ENCODE measurements at places on chromosomes 5 and 9.

GRCh38 chr5:104305602-104306001 lies 743.0 kb upstream of the NUDT12 start:
- no peak for DNase-seq

- DNase-seq = no peak
Observed at GRCh38 chr5:156670615-156671014, 179.5 kb upstream of the PPP1R2B start.

DNA sequence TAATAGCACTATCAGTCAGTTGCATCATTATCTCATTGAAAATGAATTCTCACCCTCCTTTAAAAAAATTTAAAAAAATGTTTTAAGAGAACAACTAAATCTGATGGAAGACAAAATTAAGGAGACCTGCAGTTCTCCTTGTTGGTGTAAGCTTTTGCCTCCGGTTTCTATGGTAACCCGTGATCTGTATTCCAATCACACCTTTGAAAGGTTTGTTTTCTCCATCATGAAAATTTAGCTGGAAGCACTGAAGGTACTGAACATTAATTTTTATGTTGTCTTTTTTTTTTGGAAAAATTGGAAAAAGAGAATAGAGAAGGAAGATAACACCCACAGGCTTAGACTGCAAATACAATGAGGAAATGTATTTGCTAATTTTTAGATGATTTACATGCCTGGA lies 2.5 kb upstream of the BASP1 start:
- DNase-seq = no peak

DNA sequence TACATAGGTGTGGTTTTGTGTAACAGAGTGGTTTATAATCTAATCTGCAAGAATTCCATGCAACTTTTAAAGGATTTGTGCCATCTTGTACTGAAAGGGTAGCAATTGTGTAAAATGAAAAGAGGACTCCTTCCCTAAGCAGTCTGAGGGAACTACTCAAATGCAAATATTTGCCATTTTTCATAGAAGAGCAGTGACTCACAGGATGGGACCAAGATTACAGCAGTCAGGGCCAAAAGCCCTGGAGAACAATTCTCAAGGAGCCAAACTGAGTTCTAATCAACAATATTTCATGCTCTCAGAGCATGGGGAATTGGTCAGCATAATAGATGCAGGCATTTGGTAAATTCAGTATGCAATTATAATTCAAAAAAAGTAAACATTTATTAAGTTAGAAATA lies 495.8 kb downstream of the CHSY3 start:
- no peak for DNase-seq

DNA sequence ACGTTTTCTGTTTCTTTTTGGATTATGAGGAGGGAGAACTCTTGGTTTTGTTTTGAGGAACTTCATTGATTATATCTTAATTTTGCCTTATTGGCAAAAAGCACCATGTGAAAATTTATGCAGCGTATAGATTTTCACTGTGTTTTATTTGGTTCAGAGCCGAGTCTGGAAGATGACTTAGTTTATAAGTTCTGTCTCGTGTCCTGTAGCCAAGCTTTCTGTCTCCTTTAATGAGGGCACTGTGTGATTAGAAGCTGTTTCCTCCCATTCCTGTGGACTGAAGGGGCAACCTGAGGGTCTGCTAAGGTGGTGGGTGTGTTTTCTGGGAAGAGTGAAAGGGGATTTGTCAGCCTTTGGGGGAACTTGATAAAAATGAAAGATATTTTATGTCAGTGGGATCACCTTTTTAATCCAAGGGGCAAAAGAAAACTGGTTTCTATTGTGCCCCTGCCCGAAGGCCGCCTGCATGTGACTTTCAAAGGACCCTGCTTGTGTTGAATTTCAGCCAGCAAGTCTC lies 262.1 kb downstream of the FANCC start:
- no peak for DNase-seq

- DNase-seq = no peak
Observed at GRCh38 chr9:91474656-91475055, 51.0 kb upstream of the NFIL3 start.

DNA sequence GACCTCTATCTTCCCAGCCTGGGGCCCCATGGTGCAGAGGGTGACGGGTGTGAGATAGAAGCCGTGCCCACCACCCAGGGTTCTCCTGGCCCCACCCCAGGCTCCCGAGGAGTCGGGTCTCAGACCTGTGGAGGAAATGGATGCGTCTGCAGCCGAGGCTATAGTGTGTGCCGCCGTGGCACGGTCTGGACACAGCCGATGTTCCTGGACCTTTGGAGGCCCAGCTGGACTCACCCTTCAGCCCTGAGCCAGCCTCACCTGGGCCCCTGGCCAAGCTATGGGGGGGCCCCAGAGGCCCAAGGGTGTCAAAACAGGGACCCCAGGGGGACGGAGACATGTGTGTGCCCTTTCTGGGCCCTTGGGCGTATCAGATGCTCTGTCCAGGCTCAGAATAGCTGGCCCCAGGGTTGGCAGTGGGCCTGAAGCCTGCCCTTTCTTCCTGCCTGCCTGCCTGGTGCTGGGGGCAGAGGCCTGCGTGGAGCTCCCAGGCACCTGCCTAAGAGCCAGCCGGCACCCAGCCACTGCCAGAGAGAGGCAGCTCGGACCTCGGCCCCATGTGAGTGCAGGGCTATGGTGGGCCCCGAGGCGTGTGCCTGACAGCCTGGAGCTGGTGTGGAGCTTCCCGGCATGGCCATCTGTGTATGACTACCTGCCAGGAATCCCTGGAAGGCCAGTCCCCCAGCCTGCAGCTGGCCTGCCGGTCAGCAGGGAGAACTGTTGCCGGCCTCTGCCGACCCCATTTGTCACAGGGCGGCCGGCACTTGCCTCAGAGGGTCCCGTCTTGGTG lies 41.8 kb downstream of the KCNT1 start:
- no peak for DNase-seq

DNA sequence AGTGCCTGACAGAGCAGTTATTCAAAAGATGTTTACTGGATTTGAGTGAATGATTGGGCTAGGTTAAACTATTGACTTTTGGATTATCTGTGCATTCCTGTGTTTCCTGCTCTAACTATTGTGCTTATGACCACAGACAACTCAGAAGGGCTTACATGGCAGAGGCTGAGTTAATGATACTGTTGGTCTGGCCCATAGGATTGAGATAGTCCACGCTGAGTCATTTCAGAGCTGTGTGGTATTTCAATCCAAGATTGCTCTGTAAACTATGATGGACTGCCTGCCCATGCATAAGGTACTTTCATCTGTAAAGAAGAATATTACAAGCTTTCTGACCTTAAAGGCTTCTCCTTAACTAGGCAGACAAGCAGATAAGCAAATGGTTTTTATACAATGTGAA lies 49.1 kb upstream of the SLIT3 start:
- no peak for DNase-seq

DNA sequence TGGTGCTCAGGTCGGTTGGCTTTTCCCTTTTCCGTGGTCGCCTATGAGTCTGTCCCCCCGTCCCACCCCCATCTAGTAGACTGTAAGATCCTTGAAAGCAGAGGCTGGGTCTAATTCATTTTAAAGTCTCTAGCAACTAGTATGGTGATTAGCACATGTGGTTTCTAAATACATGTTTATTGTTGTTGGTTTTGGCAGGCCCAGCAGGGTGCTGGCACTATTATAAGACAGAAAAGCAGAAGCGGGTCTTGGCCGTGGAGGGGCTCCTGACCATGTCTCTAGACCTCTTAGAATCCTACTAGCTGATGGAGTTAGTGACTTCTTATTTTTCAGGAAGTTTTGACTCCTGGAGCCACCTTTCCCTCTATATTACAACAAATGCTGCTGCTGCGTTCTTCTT lies 61.5 kb upstream of the TNFSF8 start:
- DNase-seq = no peak

DNA sequence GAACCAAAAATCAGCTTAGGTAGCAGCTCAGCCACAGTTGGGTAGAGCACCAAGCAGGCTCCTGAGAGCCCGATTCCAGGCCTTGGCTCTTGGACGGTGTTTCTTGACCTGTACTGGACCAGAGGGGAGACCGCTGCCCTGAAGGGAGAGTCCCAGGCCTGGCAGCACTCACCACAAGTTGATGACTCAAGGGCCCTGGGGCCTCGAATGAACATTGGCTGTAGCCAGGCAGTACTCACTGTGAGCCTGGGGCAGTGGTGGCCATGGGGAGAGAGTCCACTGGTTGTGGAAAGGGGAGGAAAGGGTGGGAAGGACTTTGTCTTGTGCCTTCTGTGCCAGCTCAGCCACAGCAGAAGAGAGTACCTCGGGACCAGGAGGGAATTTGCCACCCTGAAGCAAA lies 166.1 kb downstream of the EDIL3 start:
- DNase-seq = no peak

GRCh38 chr5:64834611-64835010 lies 65.9 kb downstream of the CWC27 start:
- no peak for DNase-seq

DNA sequence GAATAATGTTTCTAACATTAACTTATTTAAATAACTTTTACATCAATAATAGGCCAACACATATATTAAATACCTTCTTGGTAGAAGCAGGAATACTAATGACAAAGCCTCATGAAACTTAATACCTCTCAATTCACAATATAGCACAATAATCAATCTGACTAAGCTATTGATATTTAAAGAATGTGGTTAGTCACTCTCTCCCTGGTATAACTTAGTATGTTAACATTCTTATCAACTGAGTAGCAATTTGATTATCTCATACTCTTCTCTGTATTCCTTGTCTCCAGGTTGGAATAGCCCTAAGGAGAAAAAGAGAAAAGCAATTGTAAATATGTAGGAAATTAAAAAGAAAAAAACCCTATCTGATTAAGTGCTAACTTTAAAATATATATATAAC lies 4.9 kb upstream of the PGGT1B start:
- no peak for DNase-seq

GRCh38 chr5:68344447-68345111 lies 129.0 kb downstream of the PIK3R1 start:
- no peak for DNase-seq

- DNase-seq = no peak
Observed at GRCh38 chr9:130049431-130050210, 4.1 kb upstream of the GPR107 start.

- DNase-seq = no peak
Observed at GRCh38 chr9:4366591-4367330, 66.9 kb upstream of the GLIS3 start.

DNA sequence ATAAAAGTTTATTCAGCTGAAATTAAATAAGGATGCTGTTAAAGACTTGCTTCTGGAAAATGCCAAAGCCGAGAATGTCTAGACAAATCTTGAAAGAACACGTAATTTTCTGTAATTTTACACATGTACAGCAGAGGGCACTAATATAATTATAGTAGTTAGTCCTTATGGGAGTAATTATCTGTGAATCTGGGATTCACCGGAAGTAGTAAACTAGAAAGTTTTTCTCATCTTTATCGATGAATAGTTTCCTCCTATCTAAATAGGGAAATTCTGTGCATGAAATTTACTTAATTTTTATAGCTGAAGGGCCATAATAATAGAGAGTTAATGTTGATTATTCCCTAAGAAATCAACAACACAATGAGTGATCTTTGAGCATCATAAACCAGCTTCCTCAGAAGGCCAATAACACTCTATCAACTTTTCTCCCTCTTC lies 18.4 kb upstream of the CNTLN start:
- DNase-seq = no peak

DNA sequence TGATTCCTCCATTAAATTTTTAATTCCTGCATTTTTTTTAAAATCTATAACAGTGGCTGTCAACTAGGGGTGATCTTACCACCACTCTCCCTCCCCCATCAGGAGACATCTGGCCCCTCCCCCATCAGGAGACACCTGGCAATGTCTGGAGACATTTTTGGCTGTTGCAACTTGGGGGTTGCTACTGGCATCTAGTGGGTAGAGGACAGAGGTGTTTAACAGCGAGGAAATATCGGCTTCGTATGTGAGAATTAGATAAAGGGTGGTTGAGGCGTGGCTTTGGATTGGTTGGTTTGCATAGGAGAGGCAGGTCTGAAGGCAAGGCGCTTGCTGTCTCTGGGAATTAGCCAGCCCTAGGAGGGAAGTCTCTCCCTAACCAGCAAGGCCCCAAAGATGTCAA lies 10.5 kb downstream of the CDHR2 start:
- no peak for DNase-seq
